ENCODE measurements at places on chromosomes 5 and 9.

DNA sequence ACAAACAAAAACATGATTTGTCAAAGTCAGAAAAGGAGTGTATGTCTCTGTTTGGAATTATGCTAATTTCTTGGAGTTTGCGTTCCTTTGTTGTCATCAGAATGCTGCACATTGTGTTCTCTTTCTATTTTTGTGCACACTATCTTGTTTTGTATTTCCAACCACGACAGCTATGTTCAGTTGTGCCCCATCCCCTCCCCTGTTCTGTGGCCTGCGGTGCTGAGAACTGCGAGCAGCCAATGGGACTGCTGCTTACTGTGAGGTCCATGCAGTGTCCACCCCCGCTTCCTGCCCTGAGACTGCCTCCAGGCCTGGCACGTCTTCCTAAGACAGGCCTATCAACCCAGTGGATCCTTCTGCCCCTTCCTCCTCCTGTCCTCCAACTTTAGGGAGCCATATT, 76.8 kb downstream of the PALM2AKAP2 start:
- DNase-seq, result peak; percentile 13

GRCh38 chr9:87069690-87070089, 122.4 kb upstream of the GAS1 start:
- DNase-seq, result no peak

DNA sequence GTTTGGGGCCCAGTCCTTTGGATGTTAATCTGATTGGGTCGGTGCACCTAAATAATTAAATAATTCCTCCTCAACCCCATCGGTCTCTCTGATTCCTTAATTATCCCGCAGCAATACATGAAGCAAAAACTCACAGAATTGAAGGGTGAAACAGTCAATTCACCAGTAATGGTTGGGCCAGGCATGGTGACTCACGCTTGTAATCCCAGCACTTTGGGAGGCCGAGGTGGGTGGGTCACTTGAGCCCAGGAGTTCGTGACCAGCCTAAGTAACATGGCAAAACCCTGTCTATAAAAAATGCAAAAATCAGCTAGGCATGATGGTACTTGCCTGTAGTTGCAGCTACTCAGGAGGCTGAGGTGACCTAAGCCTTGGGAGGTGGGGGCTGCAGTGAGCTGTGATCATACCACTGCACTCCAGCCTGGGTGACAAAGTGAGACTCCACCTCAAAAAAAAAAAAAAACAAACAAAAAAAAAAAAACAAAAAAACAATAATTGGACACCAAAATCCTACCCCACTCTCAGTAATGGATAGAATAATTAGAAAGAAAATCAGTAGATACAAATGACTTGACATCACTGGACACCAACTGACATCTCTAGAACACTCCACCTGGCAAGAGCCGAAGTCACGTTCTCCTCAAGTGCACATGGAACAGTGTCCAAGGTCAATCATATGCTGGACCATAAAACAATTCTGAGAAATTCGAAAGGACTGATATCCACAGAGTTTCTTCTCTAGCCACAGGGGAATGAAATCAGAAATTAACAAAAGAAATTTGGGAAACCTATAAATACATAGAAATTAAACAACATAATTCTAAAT, 5.3 kb downstream of the ABO start:
- DNase-seq, result no peak

GRCh38 chr5:88895681-88896501, 12.9 kb upstream of the MEF2C start:
- DNase-seq, result no peak

GRCh38 chr9:76921165-76921564, 15.3 kb upstream of the PRUNE2 start:
- DNase-seq, result no peak

DNA sequence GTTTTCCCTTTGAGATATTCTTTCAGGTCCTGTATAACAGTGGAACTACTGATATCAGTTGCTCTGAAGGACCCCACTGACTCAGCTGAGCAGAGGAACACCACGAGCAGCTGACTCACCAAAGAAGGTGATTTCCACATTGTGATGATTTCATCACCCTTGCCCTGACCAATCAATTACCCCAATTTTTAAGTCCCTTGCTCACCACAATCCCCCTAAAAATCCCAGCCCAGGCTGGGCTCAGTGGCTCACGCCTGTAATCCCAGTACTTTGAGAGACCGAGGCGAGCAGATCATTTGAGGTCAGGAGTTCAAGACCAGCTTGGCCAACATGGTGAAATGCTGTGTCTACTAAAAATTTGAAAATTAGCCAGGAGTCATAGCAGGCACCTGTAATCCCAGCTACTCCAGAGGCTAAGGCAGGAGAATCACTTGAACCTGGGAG, 125.3 kb upstream of the ABCA1 start:
- peak; percentile 97 for DNase-seq

- DNase-seq, result peak; percentile 85
These were observed 12.9 kb downstream of the HAND1 start for GRCh38 chr5:154465169-154465568.

GRCh38 chr9:77965445-77966123, 66.0 kb downstream of the GNAQ start:
- no peak for DNase-seq

DNA sequence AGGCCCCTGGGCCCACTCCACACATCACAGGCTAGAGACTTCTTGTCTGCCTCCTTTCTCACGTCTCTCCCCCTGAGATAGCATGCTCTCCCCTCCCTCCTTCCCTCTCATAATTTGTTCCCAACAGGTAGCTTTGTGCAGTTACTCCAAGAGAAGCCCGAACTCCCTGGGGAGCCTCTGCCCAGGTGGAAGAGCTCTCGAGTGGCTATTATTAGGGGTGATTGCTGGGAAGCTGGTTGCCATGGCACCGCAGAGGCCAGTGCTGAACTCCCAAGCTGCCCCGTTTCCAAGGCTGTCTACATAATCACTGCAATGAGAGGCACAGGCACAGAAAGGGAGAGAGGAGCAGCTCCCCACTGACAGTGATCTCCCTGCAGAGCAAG, 104.7 kb upstream of the GPR151 start:
- no peak for DNase-seq

DNA sequence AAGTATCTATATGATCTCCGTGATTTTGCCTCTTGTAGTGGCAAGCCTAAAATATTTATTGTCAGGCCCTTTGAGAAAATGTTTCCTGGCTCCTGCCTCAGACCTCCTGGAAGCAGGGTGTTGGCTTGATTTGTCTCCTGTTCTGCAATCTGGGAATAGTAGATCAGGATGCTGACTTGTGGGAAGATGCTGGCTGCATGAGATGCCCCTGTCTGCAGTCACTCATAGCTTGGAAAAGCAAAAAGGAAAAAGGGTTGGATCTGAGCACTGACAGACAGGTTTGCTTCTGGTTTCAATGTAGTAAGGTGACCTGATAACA, 16.7 kb downstream of the TJP2 start:
- DNase-seq, result no peak

GRCh38 chr5:156836846-156837245, 13.2 kb upstream of the PPP1R2B start:
- DNase-seq, result no peak

DNA sequence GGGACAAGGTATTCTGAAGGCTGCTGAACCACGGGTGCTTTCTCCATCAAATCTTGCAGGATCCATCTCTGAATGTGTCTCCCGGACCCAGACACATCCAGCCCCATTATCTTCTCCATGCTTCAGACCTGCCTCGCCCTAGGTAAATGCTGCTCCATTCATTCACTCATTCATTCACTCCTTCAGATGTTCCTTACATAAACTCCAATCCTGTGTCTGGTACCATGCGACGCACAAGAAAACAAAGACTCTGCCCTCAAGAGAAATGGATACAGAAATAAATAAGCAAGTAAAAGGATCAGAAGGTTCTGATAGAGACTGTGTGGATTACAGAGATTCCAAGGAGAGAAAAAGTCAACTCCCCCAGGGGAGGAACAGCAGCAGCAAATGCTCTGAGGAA, 7.9 kb upstream of the PSMB7 start:
- no peak for DNase-seq

DNA sequence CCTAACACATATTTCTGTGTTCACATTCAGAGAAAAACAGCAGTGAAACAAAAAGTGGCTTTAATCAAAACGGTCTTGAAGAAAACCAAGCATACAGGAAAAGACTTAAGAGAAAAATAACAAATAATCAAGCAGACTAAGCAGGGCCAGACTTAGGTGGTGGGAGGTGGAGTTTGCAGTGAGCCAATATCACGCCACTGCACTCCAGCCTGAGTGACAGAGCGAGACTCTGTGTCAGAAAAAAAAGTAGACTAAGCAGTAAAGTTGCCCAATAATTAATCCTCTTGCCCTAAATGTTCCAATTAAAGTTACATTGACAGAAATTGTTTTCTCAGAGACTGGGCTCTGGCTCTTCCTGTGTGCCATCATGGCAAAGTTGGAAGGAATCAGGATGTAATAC, 26.6 kb upstream of the GLDC start:
- DNase-seq, result no peak
